Kidney (tissue), 22 donors: ENCODE measurements at places on chromosomes 4 and X. TPM values are rescaled to one million over a fixed set of nuclear protein-coding genes. Genes with fewer than 3 reads are reported as not detected.

HTN3 gene
- polyA plus RNA-seq, result not detected

RRH gene
- polyA plus RNA-seq, result 0.37 TPM

ABLIM2 gene
- 9.5 TPM for polyA plus RNA-seq

PABPC5 gene
- 0.26 TPM for polyA plus RNA-seq

CXorf49 gene
- polyA plus RNA-seq, result not detected

OPN1MW gene
- not detected for polyA plus RNA-seq

FABP2 gene
- not detected for polyA plus RNA-seq

LARP7 gene
- 37.3 TPM for polyA plus RNA-seq

NUP62CL gene
- 9.8 TPM for polyA plus RNA-seq

DNA sequence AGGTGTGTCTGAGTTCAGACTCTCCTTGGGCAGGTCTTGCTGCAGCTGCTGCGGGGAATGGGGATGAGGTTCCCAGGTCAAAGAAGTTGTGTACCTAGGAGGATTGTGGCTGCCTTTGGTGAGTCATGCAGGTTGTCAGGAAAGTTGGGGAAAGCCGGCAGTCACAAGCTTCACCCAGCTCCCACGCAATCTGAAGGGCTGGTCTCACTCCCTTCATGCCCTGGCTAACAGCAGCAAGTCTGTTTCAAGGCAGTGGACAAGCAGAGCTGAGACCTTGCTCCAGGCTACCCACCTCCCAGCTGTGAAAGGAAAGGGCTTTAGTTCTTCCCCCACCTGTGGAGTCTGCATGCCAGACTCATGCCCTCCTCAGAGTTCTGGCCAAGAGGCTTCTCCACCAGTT lies 287.2 kb downstream of the DTHD1 start:
- no peaks in the 10 kb centered on the region for H3K36me3 ChIP-seq
- no peaks in the 10 kb centered on the region for H3K27me3 ChIP-seq
- H3K4me3 ChIP-seq, result no peak overlapping the region
- DNase-seq, result no peak

DNA sequence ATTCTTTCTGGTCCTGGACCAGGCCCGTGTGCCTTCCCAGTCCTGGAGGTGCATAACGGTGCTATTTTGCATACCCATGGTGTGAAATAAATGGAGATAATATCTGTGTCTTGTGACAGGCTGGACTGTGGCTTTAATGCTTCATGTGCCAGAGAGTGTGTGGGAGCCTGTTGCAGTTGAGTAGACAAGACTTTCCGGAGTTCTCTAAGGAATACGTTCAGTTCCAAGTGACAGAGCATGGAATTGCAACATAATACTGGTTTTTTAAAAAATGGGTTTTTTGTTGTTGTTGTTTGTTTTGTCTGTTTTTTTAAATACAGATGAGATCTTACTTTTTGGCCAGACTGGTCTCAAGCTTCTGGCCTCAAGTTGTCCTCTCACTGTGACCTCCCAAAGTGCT lies 74.0 kb downstream of the HPRT1 start:
- no peak overlapping the region for H3K4me3 ChIP-seq
- no peaks in the 10 kb centered on the region for H3K36me3 ChIP-seq
- H3K27me3 ChIP-seq, result no peaks in the 10 kb centered on the region
- H3K4me1 ChIP-seq, result no peaks in the 10 kb centered on the region

DNA sequence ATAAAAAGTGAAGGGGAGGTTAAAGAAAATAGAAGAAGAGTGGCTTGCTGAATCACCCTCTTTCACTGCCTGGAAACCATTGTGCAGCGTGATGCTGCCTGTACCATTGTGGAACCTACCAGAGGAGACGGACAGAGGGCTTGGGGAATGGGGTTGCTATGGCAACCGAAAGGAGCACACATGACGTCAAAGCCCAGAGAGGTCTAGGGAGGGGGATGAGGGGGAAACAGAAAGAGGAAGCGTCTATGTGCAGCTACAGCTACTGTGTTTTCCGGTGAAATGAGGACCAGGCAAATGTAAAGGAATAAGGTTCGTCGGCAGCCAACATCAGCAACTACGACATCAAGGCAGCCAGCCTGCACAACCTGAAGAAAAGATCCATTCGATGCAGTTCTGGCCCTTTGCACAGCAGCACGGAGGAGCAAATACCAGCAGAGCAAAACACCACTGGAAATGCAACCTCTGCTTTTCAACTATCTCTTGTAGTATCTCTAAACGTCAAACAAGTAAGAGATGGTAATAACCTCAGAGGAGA lies at the start of gene MAPK10:
TSS of gene MAPK10 (minus strand) at position 110 of the 535 bp plus-strand sequence.
- H3K27me3 ChIP-seq, result no peaks in the 10 kb centered on the region
- H3K4me1 ChIP-seq, result peaks cover 11% of the 10 kb centered on the region
- H3K27ac ChIP-seq, result no peak within 1 kb of the TSS
- peak; percentile 83 for DNase-seq
- peak within 1 kb of the TSS; percentile 75 for H3K4me3 ChIP-seq

DNA sequence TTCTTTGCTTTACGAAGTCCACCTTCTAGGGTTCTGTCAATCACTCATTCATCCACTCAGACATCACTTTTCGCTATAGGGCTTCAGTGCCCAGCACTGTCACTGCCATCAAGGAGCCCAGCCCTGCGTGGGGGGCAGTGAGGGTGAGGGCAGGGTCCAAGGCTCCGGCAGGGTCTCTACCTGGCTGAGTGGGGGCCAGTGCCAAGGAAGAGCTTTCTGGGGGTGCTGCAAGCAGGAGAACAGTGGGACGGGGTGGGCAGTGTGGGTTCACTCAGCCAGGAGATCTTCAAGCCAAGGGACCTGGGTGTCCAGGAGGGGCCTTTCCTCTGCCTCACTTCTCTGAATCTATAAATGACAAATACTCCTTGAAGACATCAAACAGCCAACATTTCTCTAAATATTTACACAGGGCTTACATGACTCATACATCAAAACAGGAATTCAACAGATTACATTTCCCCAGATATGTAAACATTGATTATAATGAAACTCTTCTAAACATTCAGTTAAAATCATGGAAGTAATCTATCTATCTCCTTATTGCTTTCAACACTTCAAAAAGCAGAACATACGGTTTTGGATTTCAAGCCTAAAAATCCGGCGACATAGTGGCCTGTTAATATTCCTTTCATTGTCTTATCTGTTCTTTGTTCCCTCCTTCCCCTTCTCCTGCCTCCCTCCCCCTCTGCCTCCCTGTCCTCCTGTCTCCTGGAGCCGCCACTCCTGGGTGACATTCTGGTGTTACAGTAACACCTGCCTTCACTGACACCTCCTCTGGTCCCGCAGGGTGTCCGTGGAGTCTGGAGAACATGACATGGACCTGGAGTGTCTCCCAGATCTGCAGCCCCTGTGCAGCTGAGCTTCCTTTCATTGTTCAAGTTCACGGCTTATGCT lies 94.4 kb upstream of the ADRA2C start:
- no peak overlapping the region for H3K4me3 ChIP-seq
- no peaks in the 10 kb centered on the region for H3K27me3 ChIP-seq
- H3K4me1 ChIP-seq, result no peaks in the 10 kb centered on the region
- no peak overlapping the region for H3K27ac ChIP-seq
- DNase-seq, result peak; percentile 31

GRCh38 chr4:127486248-127486647 lies 146.5 kb upstream of the INTU start:
- H3K36me3 ChIP-seq, result no peaks in the 10 kb centered on the region
- no peak overlapping the region for H3K4me3 ChIP-seq
- H3K27ac ChIP-seq, result no peak overlapping the region
- H3K27me3 ChIP-seq, result no peaks in the 10 kb centered on the region
- H3K4me1 ChIP-seq, result no peaks in the 10 kb centered on the region

- H3K27ac ChIP-seq, result no peak overlapping the region
- H3K4me1 ChIP-seq, result no peaks in the 10 kb centered on the region
- H3K27me3 ChIP-seq, result no peaks in the 10 kb centered on the region
- H3K36me3 ChIP-seq, result no peaks in the 10 kb centered on the region
Measured at GRCh38 chrX:69255441-69256290, 90.4 kb upstream of the PJA1 start.

GRCh38 chr4:43864616-43865146 lies 583.9 kb downstream of the KCTD8 start:
- no peak overlapping the region for H3K27ac ChIP-seq
- no peaks in the 10 kb centered on the region for H3K4me1 ChIP-seq
- H3K4me3 ChIP-seq, result no peak overlapping the region
- no peaks in the 10 kb centered on the region for H3K36me3 ChIP-seq
- no peaks in the 10 kb centered on the region for H3K27me3 ChIP-seq

GRCh38 chr4:172813359-172813923 lies 355.2 kb upstream of the GALNT7 start:
- H3K36me3 ChIP-seq, result no peaks in the 10 kb centered on the region
- H3K4me1 ChIP-seq, result no peaks in the 10 kb centered on the region
- no peak for DNase-seq

- no peak overlapping the region for H3K27ac ChIP-seq
- no peak overlapping the region for H3K4me3 ChIP-seq
- no peak for DNase-seq
- no peaks in the 10 kb centered on the region for H3K27me3 ChIP-seq
- H3K36me3 ChIP-seq, result no peaks in the 10 kb centered on the region
Measured at GRCh38 chr4:107599841-107600240, 120.2 kb downstream of the PAPSS1 start.

- no peaks in the 10 kb centered on the region for H3K4me1 ChIP-seq
- no peak for DNase-seq
- no peaks in the 10 kb centered on the region for H3K36me3 ChIP-seq
- H3K27ac ChIP-seq, result no peak overlapping the region
Measured at GRCh38 chrX:135489542-135489941, 30.9 kb upstream of the INTS6L start.

DNA sequence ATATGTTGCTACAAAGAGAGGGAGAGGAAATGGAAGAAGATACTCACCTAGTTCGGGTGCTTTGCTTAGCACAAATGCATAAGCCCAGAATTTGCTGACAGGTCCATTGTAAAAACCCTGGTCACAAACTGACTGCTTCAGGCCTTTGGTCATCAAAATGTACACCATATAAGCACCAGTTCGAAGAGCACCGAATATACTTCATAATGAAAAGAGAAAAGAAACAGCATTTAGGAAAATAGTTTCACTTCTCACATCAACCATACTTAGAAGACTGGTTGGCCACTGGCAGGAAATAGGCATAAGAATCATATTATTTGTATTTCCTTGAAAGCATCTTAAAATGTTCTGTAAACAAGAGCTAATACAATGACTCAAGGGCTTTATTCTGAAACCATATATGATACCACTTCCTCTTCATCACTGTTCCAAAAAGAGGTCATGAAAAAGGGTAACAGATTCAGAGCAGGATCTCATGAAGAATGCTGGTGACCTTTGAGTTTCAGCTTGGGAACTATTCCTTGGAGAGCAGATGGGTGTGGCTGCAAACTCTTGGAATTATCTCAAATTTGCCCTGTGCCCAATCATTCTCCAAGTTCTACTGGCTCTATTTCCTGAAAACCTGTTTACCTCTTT lies 138.7 kb downstream of the ELOVL6 start:
- H3K36me3 ChIP-seq, result no peaks in the 10 kb centered on the region
- DNase-seq, result no peak
- H3K4me1 ChIP-seq, result peaks cover 4% of the 10 kb centered on the region
- H3K27me3 ChIP-seq, result no peaks in the 10 kb centered on the region
- no peak overlapping the region for H3K27ac ChIP-seq

GRCh38 chr4:95549246-95550114 lies 707 bp upstream of the UNC5C start:
- H3K4me1 ChIP-seq, result peaks cover 2% of the 10 kb centered on the region
- peak overlapping the region; percentile 70 for H3K4me3 ChIP-seq
- no peaks in the 10 kb centered on the region for H3K27me3 ChIP-seq
- no peaks in the 10 kb centered on the region for H3K36me3 ChIP-seq

GRCh38 chr4:13368217-13368616 lies 115.9 kb downstream of the RAB28 start:
- no peak overlapping the region for H3K27ac ChIP-seq
- no peaks in the 10 kb centered on the region for H3K27me3 ChIP-seq
- peaks cover 6% of the 10 kb centered on the region for H3K36me3 ChIP-seq
- H3K4me1 ChIP-seq, result no peaks in the 10 kb centered on the region

DNA sequence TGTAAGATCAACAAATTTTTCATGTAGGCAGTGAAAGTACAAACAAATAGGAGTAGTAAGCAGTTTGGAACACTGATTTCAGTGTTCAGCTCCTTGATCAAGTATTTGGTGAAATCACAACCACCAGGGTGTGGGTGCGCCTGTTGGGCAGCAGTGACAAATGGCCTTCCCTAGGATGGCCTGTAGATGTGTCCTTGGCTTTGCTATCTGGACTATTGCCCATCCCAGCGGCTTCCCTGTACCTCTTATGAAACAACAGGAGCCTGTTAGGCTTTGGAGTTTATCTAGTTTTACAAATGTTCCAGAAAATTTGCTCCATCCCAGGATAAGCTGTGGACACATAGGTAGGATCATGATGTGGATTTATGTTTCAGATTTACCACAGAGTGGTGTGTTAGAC lies 216.8 kb upstream of the FAT1 start:
- no peak overlapping the region for H3K27ac ChIP-seq
- peaks cover 3% of the 10 kb centered on the region for H3K4me1 ChIP-seq
- DNase-seq, result no peak
- H3K4me3 ChIP-seq, result no peak overlapping the region

DNA sequence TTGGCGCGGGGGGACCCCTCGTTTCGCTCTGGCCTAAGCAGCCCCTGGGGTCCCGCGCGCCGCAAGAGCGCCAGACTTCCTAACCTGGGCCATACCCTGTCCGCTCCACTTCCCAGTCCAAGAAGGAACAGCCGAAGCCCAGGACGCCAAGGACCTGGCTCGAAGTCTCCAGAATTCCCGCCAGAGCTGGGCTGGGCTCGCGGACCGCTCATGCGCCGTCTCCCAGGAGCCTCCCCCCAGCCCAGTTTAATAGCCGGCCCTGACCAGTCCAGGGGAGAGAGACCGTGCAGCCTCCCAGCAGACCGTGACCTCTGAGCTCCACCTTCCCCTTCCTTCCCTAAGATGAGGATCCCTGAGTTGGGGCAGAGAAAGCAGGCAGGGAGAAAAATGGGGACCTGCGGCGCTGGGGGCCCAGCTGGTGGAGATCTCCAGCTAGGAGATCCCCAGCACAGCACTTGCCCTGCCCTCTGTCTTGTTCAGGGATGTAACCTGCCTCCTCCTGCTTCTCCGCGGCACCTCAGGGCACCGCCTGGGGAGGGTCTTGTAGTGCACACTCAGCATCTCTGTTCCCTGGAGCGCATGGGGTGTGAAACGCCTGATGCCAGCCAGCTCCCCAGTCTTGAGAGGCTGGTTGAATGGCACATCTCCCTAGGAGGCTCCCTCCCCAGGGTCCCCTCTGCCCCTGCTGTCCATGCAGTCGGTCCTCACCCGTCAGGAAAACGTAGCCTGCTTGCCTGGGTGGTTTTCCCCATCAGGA lies 1.2 kb upstream of the LETM1 start:
- no peaks in the 10 kb centered on the region for H3K27me3 ChIP-seq
- no peaks in the 10 kb centered on the region for H3K36me3 ChIP-seq
- DNase-seq, result peak; percentile 84
- peak overlapping the region; percentile 80 for H3K27ac ChIP-seq

DNA sequence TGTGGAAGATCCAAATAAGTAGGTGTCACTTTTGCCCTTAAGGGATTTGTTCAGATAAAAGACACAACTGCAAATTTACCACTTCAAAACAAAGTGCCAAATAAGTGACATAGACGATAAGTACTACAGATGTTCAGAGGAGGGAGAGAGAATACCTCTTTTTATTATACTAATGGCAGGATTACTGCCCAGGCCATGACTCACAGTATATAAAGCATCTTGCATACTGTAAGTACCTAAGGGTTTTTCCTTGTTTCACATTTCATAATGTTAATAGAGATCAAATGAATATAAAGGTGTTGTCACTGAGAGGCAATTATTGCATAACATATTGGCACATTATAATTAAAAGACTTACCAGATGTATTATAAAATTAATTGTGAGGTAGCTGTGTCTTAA lies 46.4 kb downstream of the PTPN13 start:
- H3K4me3 ChIP-seq, result no peak overlapping the region
- H3K36me3 ChIP-seq, result peaks cover 4% of the 10 kb centered on the region
- no peaks in the 10 kb centered on the region for H3K4me1 ChIP-seq
- H3K27me3 ChIP-seq, result no peaks in the 10 kb centered on the region
